ENCODE measurements at places on chromosomes 7 and 10.

DNA sequence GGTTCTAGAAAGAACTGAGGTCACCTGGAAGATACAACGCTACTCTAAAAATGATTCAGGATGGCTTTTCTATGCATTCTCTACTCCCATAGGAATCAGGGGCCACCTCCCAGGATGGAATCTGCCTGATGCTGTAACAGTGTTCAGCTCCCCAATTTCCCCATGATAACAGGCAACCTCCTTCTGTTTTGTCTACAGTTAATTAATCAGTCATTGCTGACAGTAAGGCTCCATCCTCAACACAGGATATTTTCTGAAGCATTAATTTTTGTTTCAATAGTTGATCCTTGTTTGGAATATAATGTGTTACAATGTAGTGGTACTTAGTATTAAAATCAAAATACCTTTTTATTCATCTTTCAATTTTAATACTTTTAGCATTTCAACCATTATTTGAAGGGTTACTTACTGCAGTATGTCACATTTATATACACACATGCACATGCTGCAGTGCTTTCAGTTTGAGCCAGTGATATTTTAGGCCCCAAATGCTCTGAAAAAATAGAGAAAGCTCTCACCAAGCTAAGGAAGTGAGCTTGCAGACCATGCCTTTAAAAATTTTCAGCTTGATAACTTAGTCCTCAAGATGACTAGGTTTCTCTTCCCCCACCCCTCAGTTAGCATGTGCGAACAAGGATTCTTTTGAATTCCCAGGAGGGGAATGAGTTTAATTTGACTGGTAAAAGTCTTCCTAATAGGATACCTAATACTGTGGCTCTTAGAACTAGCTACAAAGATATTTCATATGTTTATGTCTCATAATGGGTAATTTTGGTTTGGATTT lies 592 bp upstream of the PIK3CG start:
- H3K36me3 ChIP-seq, result peaks cover 3% of the 10 kb centered on the region
- no peak overlapping the region for H3K4me3 ChIP-seq
- DNase-seq, result peak; percentile 22
- no peaks in the 10 kb centered on the region for H3K4me1 ChIP-seq

GRCh38 chr10:60073781-60074656 lies 167.7 kb upstream of the CCDC6 start:
- peaks cover 9% of the 10 kb centered on the region for H3K36me3 ChIP-seq
- H3K27ac ChIP-seq, result no peak overlapping the region
- no peaks in the 10 kb centered on the region for H3K4me1 ChIP-seq
- H3K4me3 ChIP-seq, result no peak overlapping the region
- H3K27me3 ChIP-seq, result no peaks in the 10 kb centered on the region

DNA sequence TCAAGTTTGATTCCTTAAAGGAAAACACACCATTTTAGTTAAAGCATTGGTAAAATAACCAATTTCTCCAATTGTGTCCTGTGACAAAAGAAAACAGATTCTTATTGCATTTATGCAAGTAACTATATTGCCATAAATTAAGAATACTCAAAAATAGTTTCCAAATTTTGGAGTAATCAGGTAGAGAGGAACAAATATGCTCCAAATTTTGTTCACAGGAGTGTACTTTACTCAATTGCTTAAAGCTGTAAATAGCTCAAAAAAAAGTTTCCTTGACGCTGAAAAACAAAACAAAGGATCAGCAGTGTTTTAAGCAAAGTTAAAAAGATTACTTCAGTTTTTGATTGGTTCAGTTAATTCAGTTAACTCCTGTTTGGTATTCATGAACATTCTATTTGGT lies 52.2 kb upstream of the INHBA start:
- no peaks in the 10 kb centered on the region for H3K4me1 ChIP-seq
- H3K27me3 ChIP-seq, result no peaks in the 10 kb centered on the region
- H3K36me3 ChIP-seq, result no peaks in the 10 kb centered on the region
- H3K27ac ChIP-seq, result no peak overlapping the region

DNA sequence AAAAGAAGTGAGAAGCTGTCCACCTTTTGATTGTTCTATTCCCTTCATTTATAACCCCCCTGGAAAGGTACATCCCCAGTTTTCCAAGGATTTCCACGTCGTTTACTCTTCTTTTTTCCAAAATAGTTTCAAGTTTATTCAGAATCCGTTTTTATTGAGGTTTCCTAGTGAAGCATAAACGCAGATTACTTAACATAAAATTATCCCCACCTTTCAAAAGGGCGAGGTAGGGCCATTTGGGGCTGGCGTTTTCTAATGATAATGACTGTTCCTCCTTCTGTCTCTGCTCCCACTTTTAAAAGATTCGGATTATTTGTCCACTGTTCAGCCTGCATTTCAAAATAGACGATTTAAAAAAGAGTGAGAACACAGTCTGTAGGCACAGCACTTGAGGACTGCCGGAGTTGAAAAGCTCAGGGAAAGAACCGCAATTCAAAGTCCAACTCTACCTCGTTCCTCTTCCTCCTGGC lies 165.2 kb upstream of the PPP1R3A start:
- H3K4me3 ChIP-seq, result peak overlapping the region; percentile 63
- no peaks in the 10 kb centered on the region for H3K27me3 ChIP-seq
- H3K27ac ChIP-seq, result peak overlapping the region; percentile 33

DNA sequence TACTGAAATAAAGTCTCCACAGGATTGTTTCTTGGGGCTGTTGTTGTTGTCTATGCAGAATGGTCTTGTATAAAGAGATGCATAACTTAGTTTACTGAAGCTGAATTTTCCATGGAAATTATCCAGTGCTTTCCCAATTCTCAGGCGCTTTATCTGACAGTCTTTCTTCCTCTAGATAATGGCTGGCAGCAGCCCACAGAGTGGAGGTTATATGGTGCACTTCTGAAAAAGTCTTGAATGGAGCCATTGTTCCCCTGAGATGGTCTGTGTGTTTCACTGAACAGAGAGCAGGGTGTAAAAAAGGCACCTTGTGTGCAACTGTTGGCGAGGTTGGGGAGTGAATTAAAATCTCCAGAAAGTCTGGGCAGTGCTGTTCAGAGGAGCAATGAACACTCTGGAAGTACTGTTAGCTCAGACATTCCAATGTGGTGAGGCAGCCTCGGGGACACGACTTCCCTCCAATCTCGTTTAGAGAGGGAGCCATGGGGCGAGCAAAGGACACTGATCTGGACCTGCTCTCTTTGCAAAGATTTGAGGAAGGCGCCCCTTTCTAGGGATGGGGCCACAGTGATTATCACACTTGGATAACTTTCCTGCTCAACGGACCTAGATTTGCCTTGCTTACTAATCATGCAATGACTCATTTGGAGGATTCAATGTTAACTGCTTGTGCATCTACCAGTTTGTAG lies 2.0 kb upstream of the PLCE1 start:
- H3K4me3 ChIP-seq, result no peak overlapping the region
- peaks cover 17% of the 10 kb centered on the region for H3K4me1 ChIP-seq
- H3K27ac ChIP-seq, result peak overlapping the region; percentile 82
- no peaks in the 10 kb centered on the region for H3K36me3 ChIP-seq

- H3K27ac ChIP-seq, result no peak overlapping the region
- peaks cover 3% of the 10 kb centered on the region for H3K4me1 ChIP-seq
- H3K4me3 ChIP-seq, result no peak overlapping the region
- H3K27me3 ChIP-seq, result peaks cover 64% of the 10 kb centered on the region
- H3K36me3 ChIP-seq, result no peaks in the 10 kb centered on the region
- DNase-seq, result no peak
Observed at GRCh38 chr10:101273741-101274140, 44.5 kb upstream of the LBX1 start.

DNA sequence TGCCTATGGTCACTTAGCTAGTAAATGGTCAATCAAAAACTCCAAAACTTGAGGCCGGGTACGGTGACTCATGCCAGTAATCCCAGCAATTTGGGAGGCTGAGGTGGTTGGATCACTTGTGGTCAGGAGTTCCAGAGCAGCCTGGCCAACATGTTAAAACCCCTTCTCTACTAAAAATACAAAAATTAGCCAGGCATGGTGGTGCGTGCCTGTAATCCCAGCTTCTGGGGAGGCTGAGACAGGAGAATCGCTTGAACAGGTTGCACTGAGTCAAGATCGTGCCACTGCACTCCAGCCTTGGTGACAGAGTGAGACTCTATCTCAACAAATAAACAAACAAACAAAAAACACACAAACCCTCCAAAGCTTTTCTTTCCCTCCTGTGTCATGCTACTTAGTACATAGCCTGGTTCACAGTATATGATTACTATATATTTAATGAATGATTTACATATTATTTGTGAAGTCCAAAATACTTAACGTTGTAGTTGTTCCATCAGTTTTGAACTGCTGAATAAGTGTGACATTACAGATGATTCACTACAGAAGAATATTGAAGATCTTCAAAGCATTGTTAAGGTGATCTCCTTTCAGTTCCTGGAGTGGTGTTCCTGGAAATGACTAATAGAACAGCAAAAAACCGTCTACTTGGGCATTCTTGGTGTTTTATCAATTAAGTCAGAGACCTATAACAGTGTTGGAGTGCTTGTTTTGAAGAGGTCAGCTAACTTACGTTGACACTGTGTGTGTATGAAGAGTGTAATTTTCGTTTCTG lies 72.9 kb downstream of the ADK start:
- H3K36me3 ChIP-seq, result no peaks in the 10 kb centered on the region
- no peaks in the 10 kb centered on the region for H3K27me3 ChIP-seq
- H3K4me1 ChIP-seq, result peaks cover 6% of the 10 kb centered on the region
- peak; percentile 23 for DNase-seq
- H3K27ac ChIP-seq, result peak overlapping the region; percentile 67
- no peak overlapping the region for H3K4me3 ChIP-seq

DNA sequence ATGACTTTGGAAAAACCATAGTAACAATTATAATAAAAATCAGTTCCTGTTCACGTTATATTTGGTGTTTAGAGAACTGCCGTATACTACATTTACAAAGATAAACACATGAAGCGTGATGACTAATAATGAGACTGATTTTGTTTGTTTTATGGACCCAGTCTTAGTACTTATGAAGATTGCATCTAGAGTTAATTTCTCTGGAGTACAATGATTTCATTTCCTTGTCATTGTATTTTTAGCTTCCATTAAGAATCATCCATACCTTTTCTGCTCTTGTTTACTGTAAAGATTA lies 2.9 kb downstream of the RBM20 start:
- peaks cover 58% of the 10 kb centered on the region for H3K27me3 ChIP-seq
- H3K4me1 ChIP-seq, result peaks cover 15% of the 10 kb centered on the region
- H3K4me3 ChIP-seq, result no peak overlapping the region

- H3K36me3 ChIP-seq, result no peaks in the 10 kb centered on the region
- no peak for DNase-seq
- peaks cover 2% of the 10 kb centered on the region for H3K4me1 ChIP-seq
- H3K4me3 ChIP-seq, result no peak overlapping the region
- peak overlapping the region; percentile 83 for H3K27ac ChIP-seq
Observed at GRCh38 chr10:96287392-96288105, 16.2 kb upstream of the BLNK start.

DNA sequence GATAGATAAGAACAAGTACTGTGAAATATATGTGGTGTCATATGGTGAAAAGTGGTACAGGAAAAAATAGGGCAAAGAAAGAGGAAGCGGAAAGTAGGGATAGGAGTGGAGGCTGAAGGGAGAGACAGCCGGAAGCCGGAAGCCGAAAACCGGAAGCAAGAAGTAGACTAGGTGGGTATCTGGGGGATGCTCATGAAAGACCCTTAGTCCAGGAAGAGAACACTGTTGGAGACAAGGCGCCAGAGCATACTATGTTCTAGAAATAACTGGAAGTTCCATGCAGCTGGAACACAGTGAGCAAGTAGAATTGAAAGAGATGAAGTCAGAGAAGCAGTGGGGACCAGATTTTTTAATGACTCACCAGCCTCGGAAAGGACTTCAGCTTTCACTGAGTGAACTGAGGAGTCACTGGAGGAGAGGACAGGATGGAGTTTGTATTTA lies 22.5 kb downstream of the ST8SIA6 start:
- H3K36me3 ChIP-seq, result no peaks in the 10 kb centered on the region
- no peak overlapping the region for H3K27ac ChIP-seq
- no peaks in the 10 kb centered on the region for H3K4me1 ChIP-seq
- peaks cover 4% of the 10 kb centered on the region for H3K27me3 ChIP-seq
- no peak for DNase-seq
- H3K4me3 ChIP-seq, result no peak overlapping the region

- no peaks in the 10 kb centered on the region for H3K27me3 ChIP-seq
- H3K4me1 ChIP-seq, result peaks cover 8% of the 10 kb centered on the region
- H3K36me3 ChIP-seq, result peaks cover 3% of the 10 kb centered on the region
- H3K4me3 ChIP-seq, result no peak overlapping the region
Observed at GRCh38 chr7:130423501-130424037, 17.2 kb downstream of the CEP41 start.

GRCh38 chr10:10330418-10330817 lies 687.3 kb upstream of the CELF2 start:
- peak; percentile 49 for DNase-seq
- no peaks in the 10 kb centered on the region for H3K27me3 ChIP-seq
- no peaks in the 10 kb centered on the region for H3K4me1 ChIP-seq

DNA sequence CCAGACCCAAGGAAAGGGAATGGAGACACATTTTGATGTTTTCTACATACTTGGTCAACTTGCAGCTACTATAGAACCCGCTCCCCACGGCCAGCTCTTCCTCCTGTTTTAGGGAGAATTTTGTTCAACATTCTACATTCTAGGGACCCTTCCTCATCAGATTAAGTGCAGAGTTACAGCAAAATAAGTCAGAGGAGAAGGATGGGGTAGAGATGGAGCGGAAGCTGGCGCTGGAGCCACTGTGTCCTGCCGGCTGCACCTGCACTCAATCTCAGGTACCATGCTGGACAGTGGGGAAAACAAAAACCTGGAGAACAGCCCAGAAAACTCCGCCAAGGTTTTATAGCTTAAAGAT lies 79.4 kb upstream of the EN2 start:
- H3K36me3 ChIP-seq, result no peaks in the 10 kb centered on the region
- peaks cover 100% of the 10 kb centered on the region for H3K27me3 ChIP-seq
- H3K27ac ChIP-seq, result no peak overlapping the region
- H3K4me3 ChIP-seq, result no peak overlapping the region
- DNase-seq, result no peak

DNA sequence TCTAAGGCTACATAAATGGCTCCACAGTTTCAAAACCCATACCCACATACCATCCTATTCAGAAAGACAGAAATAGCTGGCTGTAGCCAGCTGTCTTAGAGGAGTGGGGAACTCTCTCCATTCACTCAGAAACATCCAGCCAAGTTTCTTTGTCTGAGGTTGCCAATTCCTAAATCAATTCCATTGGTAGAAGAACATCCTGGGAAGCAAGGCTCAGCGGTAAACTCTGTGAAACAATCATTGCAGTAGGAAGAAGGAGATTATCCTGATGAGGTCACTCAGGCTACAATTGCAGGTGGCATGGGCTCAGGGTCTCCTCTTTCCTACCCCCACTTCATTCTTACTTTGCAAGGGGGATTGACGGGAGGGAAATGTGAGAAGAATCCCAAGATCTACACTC lies 154.0 kb downstream of the ETV1 start:
- H3K36me3 ChIP-seq, result no peaks in the 10 kb centered on the region
- H3K27ac ChIP-seq, result no peak overlapping the region
- no peak for DNase-seq
- H3K4me3 ChIP-seq, result no peak overlapping the region
- H3K27me3 ChIP-seq, result no peaks in the 10 kb centered on the region
- no peaks in the 10 kb centered on the region for H3K4me1 ChIP-seq
